ENCODE measurements at places on chromosomes 1 and 21. TPM values are rescaled to one million over a fixed set of nuclear protein-coding genes. Genes with fewer than 3 reads are reported as not detected.

DNA sequence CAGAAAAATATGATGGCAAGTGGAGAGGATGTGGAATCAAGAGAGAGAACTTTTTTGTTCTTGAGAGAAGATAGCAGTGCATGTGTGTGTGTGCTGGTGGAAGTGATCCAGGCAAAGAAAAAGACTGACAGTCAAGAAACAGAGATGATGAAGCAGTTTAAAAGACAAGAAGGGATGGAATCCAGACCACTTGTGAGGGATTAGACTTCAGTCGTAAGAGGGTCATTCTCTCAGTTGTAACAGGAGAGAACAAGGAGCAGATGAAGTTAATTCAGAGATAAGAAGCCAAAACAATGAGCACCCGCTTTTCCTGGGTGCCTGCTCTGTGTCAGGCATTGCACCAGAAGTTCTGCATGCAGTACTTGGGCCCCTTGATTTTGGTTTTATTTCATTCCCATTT, 76.6 kb downstream of the RNF220 start:
- H3K27me3 ChIP-seq = peaks cover 14% of the 10 kb centered on the region
- no peak overlapping the region for H3K27ac ChIP-seq
- no peaks in the 10 kb centered on the region for H3K36me3 ChIP-seq
- peaks cover 22% of the 10 kb centered on the region for H3K4me1 ChIP-seq

DNA sequence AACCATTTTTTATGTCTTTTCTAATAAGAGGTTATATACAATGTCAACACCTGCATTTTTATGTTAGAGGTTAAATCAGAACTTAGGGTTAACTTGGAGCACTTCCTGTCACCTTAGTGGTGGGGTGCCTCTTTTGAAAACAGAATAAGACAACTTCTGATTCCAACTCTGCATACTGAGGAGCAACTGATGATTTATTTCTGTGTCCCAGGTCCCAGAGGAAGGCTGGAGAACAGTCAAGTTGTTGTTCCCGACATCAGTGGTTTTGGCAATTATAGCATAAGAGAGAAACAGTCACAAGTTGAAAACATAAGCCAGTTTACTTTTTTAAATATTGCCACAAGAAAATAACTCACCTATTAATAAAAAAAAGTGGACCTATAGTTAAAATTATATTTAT, 871.0 kb upstream of the ADAMTS5 start:
- no peak overlapping the region for H3K27ac ChIP-seq
- H3K36me3 ChIP-seq = peaks cover 10% of the 10 kb centered on the region
- DNase-seq = no peak
- H3K4me3 ChIP-seq = no peak overlapping the region
- H3K27me3 ChIP-seq = no peaks in the 10 kb centered on the region

DNA sequence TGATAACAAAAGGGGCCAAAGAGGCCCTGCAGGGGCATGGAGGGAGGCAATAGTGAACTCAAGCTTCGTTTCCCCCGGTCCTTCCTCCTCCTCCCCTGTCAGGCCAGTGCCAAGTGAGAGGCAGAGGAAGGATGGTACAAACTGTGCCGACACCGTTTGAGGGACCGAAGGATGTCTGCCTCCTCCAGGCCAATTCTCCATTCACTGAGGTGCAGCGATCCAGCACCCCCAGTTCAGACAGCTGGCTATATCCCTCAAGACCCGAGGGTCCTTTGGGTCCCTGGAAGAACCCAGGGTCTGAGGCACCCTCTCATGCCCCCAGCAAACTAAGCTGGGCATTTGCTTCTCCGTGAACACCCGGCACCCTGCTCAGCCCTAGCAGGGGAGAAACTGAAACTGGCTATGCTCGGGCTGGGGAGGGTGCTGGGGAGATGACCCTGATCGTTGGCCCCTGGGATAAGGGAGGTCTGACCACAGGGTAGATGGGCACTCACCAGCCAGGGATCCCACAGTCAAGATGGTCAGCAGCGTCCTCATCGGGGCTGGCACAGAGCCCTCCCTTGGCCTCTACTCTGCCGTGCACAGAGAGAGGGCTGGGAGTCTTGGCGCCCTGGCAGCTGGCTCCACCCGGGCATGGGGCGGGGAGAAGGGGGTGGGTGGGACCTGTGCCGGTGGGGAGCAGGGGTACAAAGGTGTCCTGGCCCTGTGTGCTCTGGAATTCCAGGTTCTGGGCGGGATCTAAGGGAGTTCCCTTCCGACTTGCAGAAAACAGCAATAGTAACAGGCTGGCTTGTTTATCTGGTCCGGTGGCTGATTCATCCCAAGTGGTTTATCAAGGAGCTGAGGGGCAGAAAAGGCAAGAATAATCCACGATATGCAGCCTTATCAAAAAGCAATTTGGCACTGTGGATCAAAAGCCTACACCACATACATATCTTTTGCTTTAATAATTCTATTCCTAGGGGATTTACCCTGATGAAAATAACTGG, at the start of gene IL22RA1:
TSS of gene IL22RA1 (minus strand) at position 595 of the 989 bp plus-strand sequence. CDS start at position 537, 58 bp downstream.
- no peak within 1 kb of the TSS for H3K4me3 ChIP-seq
- H3K27me3 ChIP-seq = no peaks in the 10 kb centered on the region
- H3K27ac ChIP-seq = peak within 1 kb of the TSS; percentile 21
- no peak for DNase-seq
- H3K4me1 ChIP-seq = peaks cover 19% of the 10 kb centered on the region

AMY1A gene
- not detected for total RNA-seq

DNA sequence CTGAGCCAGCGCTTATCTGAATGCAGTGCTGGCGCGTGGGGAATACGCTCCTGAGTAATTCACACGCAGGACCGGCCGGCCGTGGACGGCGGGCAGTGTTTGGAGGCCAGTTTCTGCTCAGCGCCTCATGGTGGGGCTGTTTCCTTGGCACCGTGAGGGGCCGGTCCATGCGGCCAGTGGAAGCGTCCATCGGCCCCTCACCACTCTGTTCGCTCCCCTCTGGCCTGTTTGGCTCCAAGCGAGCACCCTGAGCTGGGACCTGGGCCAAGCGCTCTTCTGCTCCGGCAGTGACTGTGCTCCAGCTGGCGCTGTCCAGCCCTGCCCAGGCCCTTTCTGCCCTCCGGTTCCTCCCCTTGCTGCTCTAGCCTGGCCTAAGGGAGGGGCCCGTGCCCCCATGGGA, 16.3 kb upstream of the PLCH2 start:
- no peaks in the 10 kb centered on the region for H3K36me3 ChIP-seq
- no peak overlapping the region for H3K4me3 ChIP-seq
- peaks cover 13% of the 10 kb centered on the region for H3K27me3 ChIP-seq
- no peak overlapping the region for H3K27ac ChIP-seq
- H3K4me1 ChIP-seq = peaks cover 10% of the 10 kb centered on the region
- DNase-seq = no peak

- H3K4me3 ChIP-seq = no peak overlapping the region
- DNase-seq = no peak
- no peaks in the 10 kb centered on the region for H3K27me3 ChIP-seq
- H3K36me3 ChIP-seq = no peaks in the 10 kb centered on the region
Measured at GRCh38 chr1:116449578-116449977, 76.5 kb downstream of the ATP1A1 start.

TFAP2E gene
- 2.0 TPM for total RNA-seq

- H3K27me3 ChIP-seq = no peaks in the 10 kb centered on the region
- no peak for DNase-seq
- no peaks in the 10 kb centered on the region for H3K36me3 ChIP-seq
- H3K4me3 ChIP-seq = no peak overlapping the region
- peaks cover 23% of the 10 kb centered on the region for H3K4me1 ChIP-seq
Measured at GRCh38 chr1:162134646-162135045, 65.2 kb downstream of the NOS1AP start.

TNFRSF4 gene
- total RNA-seq = 0.34 TPM

DNA sequence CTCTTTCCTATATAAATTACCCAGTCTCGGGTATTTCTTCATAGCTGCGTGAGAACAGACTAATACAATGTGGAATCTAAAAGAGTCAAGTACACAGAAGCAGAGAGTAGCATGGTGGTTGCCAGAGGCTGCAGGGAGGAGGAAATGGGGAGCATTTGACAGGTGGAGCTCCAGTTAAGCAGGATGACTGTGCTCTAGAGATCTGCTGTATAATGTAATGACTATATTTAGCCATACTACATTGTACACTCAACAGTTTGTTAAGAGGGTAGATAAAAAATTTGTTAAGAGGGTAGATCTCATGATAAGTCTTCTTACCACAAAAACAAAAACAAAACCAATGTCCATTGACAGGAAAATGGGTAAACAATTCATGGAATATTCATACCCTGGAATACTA, 82.1 kb downstream of the MT1HL1 start:
- H3K27ac ChIP-seq = no peak overlapping the region
- no peaks in the 10 kb centered on the region for H3K27me3 ChIP-seq
- H3K4me1 ChIP-seq = no peaks in the 10 kb centered on the region

SYNC gene
- total RNA-seq = 4.0 TPM

PLA2G4A gene
- total RNA-seq = 10.1 TPM

C1orf87 gene
- not detected for total RNA-seq

GRCh38 chr21:42012763-42013329, 2.7 kb upstream of the ZBTB21 start:
- no peak overlapping the region for H3K27ac ChIP-seq
- no peak for DNase-seq
- H3K36me3 ChIP-seq = no peaks in the 10 kb centered on the region
- peaks cover 20% of the 10 kb centered on the region for H3K27me3 ChIP-seq
- H3K4me3 ChIP-seq = peak overlapping the region; percentile 44
- peaks cover 7% of the 10 kb centered on the region for H3K4me1 ChIP-seq

- no peaks in the 10 kb centered on the region for H3K27me3 ChIP-seq
- H3K4me3 ChIP-seq = peak overlapping the region; percentile 2
- H3K27ac ChIP-seq = peak overlapping the region; percentile 83
- peaks cover 75% of the 10 kb centered on the region for H3K4me1 ChIP-seq
Measured at GRCh38 chr1:110102081-110102480, 10.2 kb upstream of the UBL4B start.

GRCh38 chr1:64087768-64088167, 115.7 kb upstream of the UBE2U start:
- peaks cover 45% of the 10 kb centered on the region for H3K4me1 ChIP-seq
- no peaks in the 10 kb centered on the region for H3K27me3 ChIP-seq
- H3K4me3 ChIP-seq = no peak overlapping the region
- DNase-seq = no peak
- H3K36me3 ChIP-seq = peaks cover 2% of the 10 kb centered on the region

- H3K27ac ChIP-seq = no peak overlapping the region
- DNase-seq = no peak
- H3K36me3 ChIP-seq = no peaks in the 10 kb centered on the region
- H3K27me3 ChIP-seq = no peaks in the 10 kb centered on the region
Measured at GRCh38 chr1:91784191-91784590, 101.8 kb downstream of the TGFBR3 start.

DNA sequence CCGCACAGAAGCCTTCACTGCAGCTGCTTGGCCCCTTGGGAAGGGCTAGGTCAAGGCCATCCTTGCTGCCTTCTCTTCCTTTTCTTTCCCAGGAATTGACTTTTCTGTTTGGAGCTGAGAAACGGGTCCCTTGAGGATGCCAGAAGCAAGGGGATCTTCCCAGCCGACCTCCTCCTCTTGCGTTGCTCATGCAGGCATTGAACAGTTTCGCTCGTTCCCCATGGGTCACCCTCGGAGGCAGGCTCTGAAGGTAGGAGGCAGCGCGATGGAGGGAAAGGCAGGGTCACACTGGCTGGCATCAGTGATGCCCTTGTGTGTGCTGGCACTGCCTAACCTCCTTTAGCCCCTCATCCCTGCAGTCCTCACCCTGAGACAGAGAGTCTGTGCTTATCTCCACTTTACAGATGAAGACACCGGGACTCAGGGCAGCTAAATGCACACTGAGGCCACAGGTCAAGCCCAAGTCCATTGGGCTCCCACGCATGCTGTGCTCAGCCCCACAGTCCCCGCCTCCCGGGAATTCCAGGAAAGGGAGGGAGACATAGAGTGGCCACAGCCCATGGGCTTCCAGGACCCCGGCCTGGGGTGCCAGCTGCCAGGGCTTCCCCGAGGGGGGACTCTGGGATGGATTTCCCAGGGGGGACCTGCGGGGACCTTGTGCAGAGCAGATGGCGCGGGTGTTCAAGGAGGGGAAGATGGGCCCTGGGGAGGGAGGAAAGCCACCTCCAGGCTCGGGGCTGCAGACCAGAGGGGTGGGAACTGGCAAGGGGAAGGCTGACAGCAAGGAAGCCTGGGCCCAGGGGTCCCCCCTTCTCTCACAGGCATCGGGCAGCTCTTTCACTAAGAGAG, 90.2 kb downstream of the SPSB1 start:
- no peak overlapping the region for H3K4me3 ChIP-seq
- no peak for DNase-seq
- no peaks in the 10 kb centered on the region for H3K36me3 ChIP-seq
- H3K27me3 ChIP-seq = no peaks in the 10 kb centered on the region

- no peaks in the 10 kb centered on the region for H3K36me3 ChIP-seq
- no peak for DNase-seq
- no peak overlapping the region for H3K27ac ChIP-seq
- no peaks in the 10 kb centered on the region for H3K4me1 ChIP-seq
- H3K27me3 ChIP-seq = no peaks in the 10 kb centered on the region
Measured at GRCh38 chr1:40305451-40305850, 11.6 kb downstream of the COL9A2 start.

DNA sequence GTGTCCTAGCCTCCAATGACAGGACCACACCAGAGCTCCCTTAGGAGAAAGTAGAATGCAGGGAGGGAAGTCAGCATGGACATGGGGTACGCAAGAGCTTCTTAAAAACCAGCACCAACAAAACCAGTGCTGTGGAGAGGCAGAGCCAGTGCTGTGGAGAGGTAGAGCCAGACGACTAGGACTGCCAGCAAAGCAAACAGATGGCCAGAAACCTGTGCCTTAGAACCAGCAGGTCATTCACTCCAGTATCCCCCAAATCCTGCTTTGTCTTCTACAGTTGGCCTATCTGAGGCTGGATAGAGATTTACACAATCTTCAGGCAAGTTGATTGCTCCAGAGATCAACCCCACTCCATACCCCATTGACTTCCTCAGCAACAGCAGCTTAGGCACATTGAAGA, 459.9 kb upstream of the CAMK1G start:
- no peak overlapping the region for H3K27ac ChIP-seq
- no peaks in the 10 kb centered on the region for H3K4me1 ChIP-seq
- no peak overlapping the region for H3K4me3 ChIP-seq
- H3K36me3 ChIP-seq = peaks cover 1% of the 10 kb centered on the region
- no peak for DNase-seq

DNA sequence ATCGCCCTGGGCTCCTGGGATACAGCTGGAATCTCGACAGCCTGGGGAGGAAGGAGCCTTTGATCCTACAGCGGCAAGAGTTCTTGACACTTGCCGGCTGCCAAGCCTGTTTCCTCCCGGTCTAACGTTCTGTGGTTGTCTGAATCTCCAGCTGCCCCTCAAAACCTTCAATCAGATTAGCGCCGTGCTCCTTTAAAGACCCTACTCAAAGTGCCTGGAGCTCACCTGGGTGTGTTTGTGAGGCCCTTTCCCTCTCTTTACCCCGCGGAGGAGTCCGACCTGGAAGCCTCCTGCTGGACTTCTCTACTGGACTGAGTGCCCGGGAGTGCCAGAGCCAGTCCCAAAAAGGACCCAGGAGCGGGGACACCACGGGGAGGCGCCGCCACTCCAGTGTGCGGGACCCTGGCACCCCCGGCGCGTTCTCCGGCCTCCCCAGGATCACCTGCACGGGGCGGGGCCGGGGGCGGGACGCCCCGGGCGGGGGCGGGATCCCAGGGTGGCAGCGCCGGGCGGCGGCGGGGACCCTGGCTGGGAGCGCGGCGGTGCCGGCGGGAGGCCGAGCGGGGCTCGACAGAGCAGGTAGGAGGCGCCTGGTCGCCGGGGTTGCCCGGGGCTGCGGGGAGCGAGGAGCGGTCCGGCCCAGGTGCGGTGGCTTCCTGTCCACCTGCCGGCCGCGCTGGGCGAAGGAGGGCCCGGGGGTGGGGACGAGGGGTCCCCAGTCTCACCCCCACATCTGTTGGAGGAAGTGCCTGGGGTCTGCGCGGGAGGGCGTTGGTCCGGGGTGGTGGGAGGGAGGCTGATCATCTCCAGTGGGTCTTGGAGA, at the start of gene NCMAP:
TSS of gene NCMAP (plus strand) at position 497 of the 823 bp plus-strand sequence. CDS start 39,344 bp downstream, outside the sequence.
- H3K27ac ChIP-seq = peak within 1 kb of the TSS; percentile 37
- peaks cover 27% of the 10 kb centered on the region for H3K4me1 ChIP-seq
- no peaks in the 10 kb centered on the region for H3K36me3 ChIP-seq
- DNase-seq = peak; percentile 51
- H3K27me3 ChIP-seq = peaks cover 16% of the 10 kb centered on the region

Data from mesothelial cell of epicardium (in vitro differentiated cells).